SK-MEL-5 (cell line): ENCODE measurements at places on chromosomes 1 and 21. TPM values are rescaled to one million over a fixed set of nuclear protein-coding genes. Genes with fewer than 3 reads are reported as not detected.
A peak's percentile ranks its signal among the peaks of the same experiment; 100 is the strongest.

YIPF1 gene
- total RNA-seq, result 37.5 and 41.8 TPM in 2 replicates

FGGY gene
- 11.3 and 12.0 TPM in 2 replicates for total RNA-seq

RBM15 gene
- total RNA-seq, result 21.8 and 24.1 TPM in 2 replicates

GRCh38 chr1:218521414-218522169, 176.5 kb downstream of the TGFB2 start:
- DNase-seq, result peak; percentile 65

- DNase-seq, result no peak
These were observed 41.5 kb downstream of the TAS1R2 start for GRCh38 chr1:18817795-18818435.

DNA sequence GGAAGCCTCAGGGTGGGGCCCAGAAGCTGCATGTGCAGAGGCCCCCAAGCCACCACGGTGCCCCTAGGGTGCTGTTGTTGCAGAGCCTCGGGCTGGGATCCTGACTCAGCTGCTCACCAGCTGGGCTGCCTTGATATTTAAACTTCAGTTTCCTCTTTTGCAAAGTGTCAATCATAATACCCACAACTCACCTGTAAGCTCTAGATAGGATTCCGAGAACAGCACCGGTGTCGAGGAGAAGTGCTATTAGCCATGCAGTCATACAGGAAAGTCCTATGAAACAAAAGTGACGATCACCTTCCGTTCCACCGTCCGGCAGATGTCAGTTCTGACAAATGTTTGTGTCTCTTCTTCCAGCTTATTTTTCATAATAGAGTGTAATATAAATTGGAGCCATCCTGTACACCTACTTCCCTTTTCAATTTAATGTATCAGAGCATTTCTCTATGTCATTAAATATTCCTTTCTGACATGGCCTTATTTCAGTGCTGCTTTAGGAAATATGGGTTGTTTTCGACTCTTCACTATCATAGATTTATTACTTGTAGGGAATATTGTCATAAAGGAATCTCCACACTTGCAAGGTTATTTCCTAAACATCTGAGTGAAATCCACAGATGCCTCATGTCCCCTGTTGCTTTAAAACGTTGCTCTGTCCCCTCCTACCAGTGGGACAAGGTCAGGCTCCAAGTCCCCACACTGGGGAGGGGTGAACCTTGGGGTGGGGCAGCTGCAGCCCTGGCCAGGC, 100.8 kb downstream of the SIK1 start:
- DNase-seq, result no peak

DNA sequence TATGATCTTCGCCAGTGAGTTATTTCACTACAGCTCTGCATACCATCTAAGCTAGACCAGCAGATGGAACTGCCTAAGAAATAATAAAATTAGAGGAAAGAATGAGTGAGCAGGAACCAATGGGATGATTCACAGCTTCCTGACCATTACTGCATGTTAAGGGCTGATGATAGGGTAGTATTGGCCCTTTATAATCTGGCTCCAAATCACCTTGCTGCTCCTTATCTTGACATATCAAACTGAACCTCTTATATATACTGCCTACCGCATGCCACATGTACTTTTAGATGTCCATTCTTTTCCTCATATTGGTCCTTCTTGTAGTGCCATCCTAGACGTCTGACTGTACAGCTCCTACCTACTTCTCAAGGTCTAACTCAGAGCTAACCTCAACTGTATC, 524.4 kb downstream of the DPYD start:
- no peak for DNase-seq

DNA sequence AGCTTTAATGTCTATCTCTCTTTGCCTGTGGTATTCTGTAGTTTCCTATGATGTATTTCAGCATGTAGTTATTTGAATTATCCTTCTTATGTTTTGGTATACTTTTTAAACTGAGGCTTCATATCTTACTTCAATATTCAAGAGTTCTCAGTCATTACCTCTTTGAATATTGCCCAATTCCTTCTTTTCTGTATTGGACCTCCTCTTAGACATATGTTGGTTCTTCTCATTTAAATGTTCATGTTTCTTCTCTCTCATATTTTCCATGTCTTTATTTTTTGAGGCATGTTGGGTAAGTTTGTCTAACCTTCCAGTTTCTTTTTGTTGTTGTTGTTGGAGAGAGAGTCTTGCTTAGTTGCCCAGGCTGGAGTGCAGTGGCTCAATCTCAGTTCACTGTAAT, 140.6 kb downstream of the MRPS6 start:
- no peak for DNase-seq

- no peak for DNase-seq
These were observed 15.1 kb downstream of the THBS3 start for GRCh38 chr1:155192346-155193274.
